Hematopoietic multipotent progenitor cell treated with erythropoietin and hydrocortisone succinate and interleukin-3 and kit ligand, for 17 days (in vitro differentiated cells): ENCODE measurements at places on chromosomes 12 and 14.

GRCh38 chr12:26031827-26032226 lies 73.3 kb downstream of the RASSF8 start:
- DNase-seq: no peak

- DNase-seq: no peak
These were observed 251.6 kb downstream of the PHLDA1 start for GRCh38 chr12:75779891-75780496.

DNA sequence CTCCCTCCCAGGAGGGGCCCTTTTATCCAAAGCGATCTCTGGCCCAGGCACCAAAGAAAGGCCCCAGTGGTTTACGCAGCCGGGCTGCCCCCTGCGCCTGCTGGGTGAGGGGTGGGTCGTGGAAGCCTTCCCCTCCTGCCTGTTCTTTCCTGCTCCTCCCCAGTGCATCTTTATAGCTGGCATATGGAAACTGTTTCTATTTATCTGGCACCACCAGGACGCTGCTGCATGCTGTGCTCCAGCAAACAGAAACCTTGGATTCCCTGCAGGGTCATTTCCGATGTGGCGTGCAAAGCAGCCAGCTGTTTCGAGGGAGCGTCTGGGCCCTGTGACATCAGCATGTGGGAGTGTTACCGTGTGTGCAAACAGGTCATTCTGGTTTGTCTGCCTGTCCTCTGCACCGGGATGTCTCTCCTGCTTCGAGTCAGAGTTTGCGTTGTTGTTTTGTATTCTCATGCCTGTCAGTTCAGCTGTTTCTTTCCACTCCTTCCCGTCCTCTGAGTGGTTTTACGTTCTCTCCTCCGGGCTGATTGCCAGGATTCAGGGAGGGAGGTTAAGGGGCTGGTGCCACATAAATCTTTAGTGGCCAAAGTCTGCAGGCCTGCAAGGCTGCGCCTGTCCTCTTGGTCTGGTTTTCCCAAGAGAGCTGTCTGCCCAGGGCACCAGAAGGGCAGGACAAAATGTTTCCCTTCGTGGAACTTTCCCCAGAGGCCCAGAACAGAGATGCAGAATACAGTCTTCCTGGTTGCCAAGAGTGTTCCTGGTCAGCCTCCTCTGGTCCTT lies 24.6 kb downstream of the TPCN1 start:
- no peak for DNase-seq

DNA sequence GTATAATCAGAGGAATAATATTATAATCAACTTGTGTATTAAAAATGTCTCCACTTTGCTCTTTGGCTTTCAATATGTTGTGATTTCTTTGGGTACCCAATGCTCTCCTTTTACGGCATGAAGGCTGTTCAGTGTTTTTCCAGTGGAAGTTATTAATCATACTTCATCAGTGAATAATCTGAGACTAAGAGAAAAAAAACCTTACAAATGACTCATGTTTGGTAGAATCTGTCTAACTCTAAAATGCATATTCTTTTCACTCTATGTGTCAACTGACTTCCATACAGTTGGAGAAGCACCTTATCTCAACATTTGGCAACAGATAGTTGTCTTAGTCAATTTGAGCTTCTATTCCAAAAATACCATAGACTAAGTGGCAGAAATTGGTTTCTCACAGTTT lies 82.2 kb downstream of the PTPRO start:
- no peak for DNase-seq

- DNase-seq: no peak
These were observed 476.3 kb downstream of the LRIG3 start for GRCh38 chr12:58443981-58444371.

- DNase-seq: no peak
These were observed 14.7 kb downstream of the PEBP1 start for GRCh38 chr12:118150625-118151024.

GRCh38 chr12:54030889-54031471 lies 1.9 kb upstream of the HOXC5 start:
- DNase-seq: no peak

- no peak for DNase-seq
These were observed 107.9 kb upstream of the GZMB start for GRCh38 chr14:24741871-24742270.

DNA sequence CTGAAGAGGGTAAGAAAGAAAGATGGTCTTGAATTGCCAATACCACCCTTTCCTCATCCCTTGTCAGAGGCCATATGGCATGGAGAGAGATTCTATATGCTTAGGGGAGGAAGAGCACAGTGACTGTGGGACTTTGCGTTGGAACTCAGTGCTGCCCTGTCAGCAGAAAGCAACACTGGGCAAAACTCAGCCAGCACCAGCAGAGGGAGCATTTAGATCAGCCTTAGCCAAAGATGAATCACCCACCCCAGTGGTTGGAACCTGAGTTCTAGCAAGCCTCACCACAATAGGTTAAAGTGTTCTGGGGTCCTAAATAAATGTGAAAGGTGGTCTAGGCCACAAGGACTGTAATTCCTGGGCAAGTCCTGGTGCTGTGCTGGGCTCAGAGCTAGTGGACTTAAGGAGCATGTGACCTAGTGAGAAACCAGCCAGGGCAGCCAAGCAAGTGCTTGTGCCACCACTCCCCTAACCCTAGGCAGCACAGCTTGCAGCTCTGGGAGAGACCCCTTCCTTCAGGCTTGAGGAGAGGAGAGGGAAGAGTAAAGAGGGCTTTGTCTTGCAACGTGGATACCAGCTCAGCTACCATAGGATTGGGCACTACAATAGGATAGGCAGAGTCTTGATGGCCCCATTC lies 11.4 kb upstream of the BCAT1 start:
- DNase-seq: peak; percentile 40

DNA sequence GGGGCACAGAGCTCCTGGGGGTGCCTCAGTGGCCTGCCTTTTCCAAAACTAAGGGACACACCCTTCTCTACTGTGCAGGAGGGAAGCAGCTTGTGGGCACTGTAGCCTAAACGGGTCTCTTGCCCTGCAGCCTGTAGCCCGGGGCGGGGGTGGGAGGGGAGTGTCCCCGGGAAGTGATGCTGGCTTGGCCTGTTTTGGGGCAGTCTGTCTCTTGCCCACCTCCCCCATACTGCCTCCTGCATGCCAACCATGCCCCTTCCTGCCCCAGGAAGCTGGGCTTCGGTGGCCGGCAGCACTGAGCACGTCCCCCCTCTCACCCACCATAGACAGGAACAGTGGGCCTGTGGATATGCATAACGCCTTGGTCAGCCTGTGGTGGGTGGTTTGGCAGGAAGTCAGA lies 43.4 kb downstream of the PRIMA1 start:
- no peak for DNase-seq

- DNase-seq: no peak
These were observed 16.6 kb downstream of the XRCC3 start for GRCh38 chr14:103698380-103699260.

DNA sequence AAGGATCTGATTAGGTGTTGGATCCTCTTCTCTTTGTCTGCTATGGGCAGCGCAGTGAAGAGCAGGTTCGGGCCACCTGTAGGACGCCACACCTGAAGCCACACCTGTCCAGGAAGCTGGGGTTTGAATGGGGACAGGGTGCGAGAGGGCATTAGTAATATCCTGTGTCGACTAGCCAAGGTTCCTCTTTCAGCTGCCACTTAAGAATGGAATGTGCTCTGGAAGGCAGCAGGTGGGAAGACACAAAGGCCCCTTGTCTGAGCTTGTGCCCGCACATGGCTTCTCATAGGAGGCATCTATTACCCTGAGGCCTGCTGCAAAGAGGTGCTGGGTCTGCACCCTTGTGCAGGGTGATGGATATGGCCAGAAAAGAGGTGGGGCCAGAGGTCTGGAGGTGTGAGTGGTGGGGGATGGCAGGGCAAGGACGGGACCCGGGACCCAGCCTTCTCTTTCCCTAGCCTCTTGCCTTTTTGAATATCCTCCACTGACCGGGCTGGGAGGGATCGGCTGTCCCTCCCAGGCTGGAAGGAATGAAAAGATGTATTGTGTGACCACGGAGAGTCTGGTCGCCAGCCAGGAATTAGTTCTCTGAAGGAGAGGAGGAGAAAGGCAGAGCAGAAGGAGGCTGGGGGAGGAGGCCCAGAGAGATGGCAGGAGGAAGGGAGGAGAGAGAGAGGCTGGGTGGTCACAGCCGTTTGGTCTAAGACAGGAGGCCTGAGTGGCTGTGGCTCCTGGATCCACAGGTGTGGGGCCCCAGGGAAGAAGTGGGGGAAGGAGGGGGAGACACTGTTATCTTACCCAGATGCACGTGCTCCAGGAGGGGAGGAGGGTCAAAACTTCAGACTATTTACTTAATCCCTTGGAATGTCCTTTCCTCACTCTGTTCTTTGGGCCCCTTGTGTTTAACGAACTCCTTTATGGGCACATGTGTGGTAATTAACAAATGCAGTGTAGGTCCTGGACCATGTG lies 101.5 kb downstream of the SMOC1 start:
- DNase-seq: no peak

DNA sequence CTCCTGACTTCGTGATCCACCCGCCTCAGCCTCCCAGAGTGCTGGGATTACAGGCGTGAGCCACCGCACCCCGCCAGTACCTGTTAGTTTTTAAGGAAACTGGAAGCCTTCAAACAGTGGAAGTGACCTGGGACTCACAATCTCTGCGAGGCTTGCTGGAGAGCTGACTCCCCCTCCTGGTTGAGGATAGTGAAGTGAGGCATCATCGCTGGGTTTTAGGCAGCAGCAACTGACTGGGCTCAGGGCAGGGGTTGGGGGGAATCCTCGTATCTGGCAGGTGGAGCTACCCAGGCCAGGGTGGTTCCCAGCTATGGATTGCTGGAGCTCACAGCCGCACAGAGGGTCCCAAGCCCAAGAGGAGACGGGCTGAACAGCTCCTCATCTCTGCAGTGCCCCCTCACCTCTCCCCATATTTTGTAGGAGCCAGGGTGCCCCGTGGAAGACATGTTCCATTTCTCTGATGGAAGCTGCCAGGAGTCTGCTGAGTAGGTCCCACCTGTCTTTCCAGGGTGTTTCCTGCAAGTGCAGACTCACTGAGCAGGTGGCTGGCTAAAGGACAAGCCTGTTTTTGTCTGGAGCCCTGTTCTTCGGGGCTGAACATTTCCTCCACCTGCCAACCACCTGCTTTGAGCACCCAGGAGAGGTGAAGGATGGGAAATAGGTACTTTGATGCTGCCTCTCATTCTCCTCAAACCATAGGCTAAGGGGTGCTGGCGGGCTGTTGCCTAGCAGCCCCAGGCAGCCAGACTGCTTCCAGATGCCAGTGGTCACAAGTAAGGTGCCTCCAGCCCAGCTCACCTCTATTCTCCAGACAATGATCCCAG lies 3.1 kb downstream of the AVIL start:
- no peak for DNase-seq

GRCh38 chr12:9751204-9752144 lies 9.2 kb downstream of the CD69 start:
- DNase-seq: peak; percentile 52

DNA sequence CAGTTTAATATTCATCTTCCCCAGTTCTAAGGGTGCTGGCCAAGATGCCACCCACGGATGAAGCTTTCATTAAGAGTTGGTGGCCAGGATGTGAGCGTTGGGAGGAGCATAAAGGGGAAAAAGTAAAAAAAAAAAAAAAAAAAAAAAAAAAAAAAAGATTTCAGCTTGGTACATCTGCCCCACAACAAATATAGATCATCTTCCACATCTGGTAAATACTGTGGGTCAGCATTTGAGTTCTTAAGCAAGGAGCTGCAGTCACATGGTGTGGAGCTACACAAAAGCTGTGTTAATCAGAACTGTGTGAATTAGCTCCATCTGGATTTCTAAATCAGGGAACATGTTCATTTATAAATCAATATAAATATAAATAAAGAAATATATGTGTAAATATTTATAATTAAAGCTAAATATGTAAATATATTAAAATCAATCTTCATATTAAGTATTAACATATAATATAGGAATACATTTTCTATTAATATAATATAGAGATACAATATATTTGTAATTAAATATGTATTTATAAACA lies 262.3 kb downstream of the NUAK1 start:
- no peak for DNase-seq

- DNase-seq: no peak
These were observed 1.0 kb upstream of the SINHCAF start for GRCh38 chr12:31326736-31327659.

DNA sequence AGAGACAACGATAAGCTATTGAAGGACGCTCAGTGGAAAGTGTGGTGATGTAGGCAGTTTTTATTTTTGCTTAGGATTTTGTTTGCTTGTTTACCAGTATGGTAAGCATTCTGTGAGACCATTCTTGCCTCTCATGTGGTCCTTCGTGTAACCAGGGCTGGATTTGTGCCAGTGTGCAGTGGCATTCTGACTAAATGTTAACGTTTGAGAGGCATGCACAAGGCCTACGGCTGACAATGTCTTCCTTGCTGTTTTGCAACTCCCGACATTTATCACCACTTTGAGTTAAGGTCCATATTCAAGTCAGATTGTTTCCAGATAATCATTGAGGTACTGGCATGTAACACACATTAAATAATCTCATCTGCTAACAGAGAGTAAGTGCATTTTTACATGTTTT lies 102.3 kb upstream of the BCAT1 start:
- peak; percentile 12 for DNase-seq

GRCh38 chr12:14795028-14795448 lies 8.2 kb downstream of the WBP11 start:
- DNase-seq: no peak

GRCh38 chr12:95386051-95386450 lies 87.9 kb upstream of the METAP2 start:
- no peak for DNase-seq

GRCh38 chr12:117143008-117143532 lies 43.9 kb upstream of the TESC start:
- DNase-seq: no peak

GRCh38 chr12:29750131-29750927 lies 33.4 kb downstream of the TMTC1 start:
- DNase-seq: no peak

- DNase-seq: no peak
These were observed 66.0 kb downstream of the NUAK1 start for GRCh38 chr12:106072751-106073150.

DNA sequence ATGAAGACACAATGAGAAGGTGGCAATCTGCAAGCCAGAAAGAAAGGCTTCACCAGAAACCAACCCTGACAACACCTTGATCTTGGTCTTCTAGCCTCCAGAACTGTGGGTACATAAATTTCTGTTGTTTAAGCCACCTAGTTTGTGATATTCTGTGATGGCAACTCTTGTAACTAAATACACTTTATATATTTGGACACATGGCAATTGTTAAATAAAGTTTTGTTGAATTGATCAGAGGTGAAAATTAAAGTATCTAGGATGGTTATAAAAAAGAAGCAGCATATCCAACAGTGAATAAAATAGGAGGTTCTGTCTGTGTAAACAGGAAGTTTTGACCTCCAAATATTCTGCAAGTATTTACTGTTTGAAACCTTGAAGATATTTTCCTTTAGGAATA lies 516.3 kb downstream of the SOX5 start:
- no peak for DNase-seq

DNA sequence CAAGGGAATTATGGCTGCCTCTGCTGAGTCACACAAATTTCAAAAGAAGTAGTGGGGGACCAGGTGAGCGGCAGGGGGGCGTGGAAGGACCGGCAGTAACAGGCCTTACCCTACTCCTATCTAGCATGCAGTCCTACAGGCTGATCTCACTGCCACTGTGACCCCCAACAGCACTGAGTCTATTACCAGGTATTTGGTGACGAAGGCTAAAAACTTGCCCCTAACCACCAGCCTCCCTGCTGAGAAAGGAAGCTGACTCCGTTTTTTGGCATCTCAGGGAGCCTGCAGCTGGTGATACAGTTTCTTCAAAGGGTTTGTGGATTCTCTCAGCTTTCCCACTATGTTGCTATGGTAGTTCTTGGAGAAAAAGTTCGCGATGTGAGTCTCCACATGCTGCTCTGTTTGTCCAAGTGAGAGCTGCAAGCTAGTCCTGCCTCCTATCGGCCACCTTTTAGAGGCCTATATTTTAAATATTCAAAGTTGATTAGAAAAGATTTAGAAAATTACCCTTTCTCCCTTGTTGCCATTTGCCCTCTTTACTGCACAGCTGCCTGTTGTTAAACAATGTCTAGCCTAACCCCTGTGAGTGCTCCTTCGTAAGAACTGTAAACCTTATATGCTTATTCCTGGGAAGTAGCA lies 57.1 kb upstream of the SLCO1B1 start:
- no peak for DNase-seq
